ENCODE measurements at places on chromosomes 7 and 10.

DNA sequence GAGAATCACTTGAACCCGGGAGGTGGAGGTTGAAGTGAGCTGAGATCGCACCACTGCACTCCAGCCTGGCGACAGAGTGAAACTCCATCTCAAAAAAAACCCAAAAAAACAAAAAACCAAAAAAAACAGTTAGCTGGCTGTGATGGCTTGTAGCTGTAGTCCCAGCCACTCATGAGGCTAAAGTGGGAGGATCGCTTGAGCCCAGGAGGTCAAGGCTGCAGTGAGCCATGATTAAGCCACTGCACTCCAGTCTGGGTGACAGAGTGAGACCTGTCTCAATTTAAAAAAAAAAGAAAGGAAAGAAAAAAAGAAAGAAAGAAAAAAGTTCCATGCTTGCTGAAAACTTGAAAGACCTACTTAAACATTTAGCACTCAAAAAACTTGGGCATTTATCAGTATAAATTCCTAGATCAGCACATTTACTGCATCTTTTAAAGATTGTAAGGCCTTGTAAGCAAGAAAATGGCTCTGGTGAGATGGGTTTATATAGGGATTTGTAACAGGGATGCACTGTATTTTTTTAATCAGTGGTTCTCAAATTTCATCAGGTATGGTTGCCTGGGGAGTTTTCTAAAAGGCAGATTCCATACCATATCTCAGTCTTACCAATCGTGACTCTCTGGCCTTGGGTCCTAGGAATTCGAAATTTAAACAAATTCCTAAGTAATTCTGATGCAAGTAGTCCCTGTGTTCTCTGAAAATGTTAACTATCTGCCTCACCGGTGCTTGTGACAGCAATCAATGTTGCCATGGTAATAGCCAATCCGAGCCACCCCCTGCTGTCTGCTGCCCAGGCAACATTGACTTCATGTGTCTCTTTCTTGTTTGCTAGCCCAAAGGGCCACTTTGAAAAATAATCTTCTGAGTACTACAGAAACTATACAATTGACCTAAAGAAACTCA is 11.5 kb upstream of the NT5C2 start:
- no peak for DNase-seq

DNA sequence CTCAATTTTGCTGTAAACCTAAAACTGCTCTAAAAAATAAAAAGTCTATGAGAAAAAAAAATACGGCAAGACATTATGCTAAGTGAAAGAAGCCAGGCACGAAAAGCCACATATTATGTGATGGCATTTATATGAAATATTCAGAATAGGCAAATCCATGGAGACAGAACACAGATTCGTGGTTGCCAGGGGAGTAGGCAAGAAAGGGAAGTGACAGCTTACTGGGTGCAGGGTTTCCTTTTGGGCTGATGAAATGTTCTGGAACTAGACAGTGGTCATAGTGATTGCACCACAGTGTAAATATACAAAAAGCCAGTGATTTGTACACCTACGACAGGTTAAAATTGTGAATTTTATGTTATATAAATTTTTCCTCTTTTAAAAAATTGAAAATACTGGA is 41.3 kb upstream of the GLI3 start:
- no peak for DNase-seq

- no peak for DNase-seq
Observed at GRCh38 chr10:120597902-120598301, 140.9 kb downstream of the PLPP4 start.

DNA sequence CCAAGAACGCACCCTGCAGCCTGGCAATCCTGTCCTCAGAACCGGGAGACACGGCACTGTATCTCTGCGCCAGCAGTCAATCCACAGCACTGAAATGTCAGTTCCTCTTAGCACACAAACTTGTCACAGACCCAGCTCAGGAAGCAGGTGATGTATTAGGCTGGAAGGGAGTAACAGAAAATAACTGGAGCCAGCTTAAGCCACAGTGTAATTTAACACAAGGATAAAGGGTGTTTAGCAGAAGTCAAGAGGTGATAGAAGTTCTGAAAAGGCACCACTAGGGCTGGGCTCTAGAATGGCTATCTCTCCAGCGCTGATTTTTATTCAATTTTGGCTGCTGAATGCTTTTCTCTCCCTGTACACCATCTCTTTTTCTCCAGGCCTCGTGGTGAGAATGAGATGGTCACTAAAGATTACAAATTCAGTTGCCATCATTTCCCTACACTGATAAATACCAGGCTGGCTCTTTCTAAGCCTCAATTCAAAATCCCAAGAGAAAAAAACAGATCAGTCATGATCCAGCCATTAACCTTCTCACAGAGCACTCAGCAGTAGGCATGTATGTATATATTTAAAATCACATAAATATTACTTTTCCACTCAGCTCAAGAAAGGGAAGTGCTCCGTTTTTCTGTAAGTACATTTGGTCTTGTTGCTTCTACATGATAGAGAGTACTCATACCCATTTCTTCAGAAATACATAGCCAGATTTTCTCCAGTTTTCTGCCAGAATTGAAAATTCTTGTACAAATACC is 102.7 kb upstream of the PRSS1 start:
- DNase-seq, result no peak

DNA sequence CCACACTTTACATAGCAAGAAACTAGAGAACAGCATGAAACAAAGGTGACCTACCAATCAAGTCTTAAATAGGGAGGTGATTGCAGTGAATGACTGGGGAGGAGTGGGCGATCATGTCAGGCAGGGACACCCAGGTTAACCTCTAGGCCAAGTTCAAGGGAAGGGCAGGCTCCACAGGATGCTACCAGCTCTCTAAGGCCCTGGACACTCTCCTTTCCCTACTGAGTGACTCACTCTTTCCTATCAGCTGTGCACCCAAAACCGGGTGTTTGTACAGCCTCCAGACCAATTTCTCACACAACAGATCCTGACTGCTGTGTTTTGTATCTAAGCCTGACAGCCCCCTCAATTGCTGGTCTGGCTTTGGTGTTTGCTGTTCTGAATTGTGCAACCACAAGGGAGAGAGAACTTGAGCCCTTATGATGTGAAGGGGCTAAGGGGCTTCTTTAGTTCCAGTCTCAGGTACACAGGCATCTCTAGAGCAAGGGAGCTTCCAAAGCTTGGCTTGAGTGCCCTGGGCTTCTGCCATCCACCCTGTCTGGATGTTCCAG is 107.8 kb downstream of the TBXAS1 start:
- no peak for DNase-seq

DNA sequence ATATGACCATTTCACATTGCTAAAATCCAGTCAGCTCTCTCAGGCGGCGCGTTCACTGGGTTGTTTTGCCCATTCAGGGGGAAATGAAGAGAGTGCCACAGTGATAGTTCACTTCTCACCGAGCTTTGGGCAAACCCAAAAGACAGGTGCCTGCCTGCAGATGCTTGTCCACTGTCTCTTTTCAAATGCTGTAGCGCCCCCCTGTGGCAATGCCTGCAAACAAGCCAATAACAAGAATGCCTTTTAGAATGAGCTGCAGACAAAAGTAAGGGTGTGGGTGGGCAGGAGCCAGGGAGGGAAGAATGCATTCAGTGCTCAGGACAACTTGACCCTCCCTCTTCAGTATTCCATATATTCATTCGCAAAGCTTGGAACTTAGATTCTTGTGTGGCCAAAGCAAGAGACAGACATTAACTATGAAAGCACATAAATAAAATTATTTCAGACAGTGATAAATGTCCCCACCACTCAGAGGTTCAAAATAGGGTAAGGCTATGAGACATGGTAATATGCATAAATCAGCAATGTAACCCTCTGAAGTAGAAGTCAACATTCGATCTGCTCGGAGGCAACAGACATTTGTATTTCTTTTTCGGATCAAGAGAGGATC is 86.9 kb downstream of the JAZF1 start:
- peak; percentile 84 for DNase-seq

DNA sequence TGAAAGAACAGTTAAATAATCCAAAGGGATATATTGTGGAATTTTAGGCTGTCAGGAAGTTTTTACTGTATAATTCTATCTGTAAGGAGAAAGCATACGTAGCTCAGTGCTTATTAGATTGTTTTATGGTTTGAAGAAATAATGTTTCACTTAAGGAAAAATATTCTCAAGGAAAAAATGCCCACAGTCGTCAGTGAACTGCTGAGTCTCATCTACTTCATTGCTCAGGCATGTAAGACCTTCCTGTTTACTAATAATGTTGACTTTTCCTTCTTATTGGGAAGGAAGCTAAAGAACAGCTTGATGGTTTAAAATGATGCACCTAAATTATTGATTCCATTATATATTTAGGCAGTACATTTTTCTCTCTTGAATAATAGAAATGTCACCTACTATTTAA is 304.2 kb downstream of the SDK1 start:
- no peak for DNase-seq

DNA sequence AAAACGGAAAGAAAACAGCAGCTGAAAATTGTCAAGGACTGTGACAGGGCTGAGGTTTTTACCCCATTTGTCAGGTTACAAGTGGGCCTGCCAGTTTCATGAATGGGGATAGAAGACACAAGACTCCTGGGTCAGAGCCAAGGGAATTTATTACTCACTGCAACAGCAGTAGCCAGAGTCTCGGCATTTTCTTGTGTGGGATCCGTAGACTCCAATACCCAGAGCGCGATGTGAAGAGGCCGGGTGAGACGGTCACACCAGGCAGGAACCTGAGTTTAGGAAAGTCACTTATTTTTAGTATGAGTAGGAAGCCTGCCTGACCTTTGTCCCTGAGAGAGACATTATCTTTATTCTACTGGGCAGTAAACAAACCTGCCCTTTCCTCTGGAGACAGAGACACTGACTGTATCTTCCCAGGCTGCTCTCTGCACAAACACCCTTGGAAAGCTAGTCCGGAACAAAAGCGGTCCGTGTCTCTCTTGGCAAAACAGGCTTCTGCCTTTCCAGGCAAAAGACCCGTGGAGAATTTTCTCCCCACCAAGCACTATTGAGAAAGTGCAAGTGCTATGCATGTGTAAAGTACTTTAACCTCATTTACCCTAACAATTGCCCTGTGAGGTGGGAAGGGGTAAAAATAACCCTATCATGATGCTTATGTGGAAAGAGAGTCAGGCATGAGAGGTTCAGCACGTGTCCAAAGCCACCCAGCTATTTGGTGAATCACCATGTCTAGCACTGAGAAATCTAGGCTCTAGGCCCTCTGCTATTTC is 58.4 kb downstream of the JCAD start:
- peak; percentile 89 for DNase-seq

DNA sequence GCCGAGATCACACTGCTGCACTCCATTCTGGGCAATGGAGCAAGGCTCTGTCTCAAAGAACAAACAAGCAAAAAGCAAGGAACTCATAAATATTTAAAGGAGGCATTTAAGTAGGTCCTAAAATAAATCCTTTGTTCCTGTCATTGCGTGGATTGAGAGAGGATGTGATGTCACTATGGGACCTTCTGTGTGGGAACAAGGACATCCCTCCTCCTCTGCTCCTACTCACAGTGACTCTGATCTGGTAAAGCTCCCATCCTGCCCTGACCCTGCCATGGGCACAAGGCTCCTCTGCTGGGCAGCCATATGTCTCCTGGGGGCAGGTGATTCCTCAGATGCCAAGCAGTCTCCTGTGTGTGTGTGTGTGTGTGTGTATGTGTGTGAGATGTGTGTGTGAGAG is 74.1 kb upstream of the PRSS58 start:
- DNase-seq, result no peak

- DNase-seq, result no peak
Observed at GRCh38 chr10:84429926-84430520, 101.6 kb downstream of the CCSER2 start.

GRCh38 chr7:29230871-29231345 is 36.3 kb downstream of the CHN2 start:
- DNase-seq, result no peak

DNA sequence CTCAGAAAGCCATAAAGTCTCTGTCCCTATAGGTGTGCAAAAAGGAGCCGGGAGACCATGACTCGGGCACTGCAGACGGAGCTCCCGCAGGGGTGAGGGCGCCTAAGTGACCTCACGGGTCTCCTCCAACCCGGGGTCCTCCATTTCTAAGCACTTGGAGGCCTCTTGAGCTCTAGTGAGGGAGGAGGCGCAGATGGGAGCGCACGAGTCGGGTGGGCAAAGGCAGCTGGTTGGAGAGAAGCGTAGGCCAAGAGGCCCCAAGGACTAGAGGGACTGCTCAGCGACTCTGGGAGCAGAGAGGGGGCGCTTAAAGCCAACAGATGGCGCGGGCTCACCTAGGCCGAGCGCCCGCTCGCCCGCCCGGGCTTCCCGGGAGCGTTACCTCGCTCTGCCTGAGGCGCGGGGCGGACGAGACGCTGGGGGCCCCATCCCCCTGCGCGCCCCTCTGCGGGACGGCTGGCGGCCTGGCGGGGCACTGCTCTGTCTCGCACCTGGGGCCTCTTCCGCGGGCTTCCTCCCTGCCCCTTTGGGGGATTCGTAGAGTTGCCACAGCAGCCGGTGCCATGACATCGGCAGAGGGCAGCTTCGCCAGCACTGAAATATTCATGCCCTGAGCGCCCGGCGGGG is 523 bp upstream of the CDH23 start:
- DNase-seq, result peak; percentile 62

All from right atrium auricular region (tissue), 2 donors.